ENCODE measurements at places on chromosomes 3 and 15.
A peak's percentile ranks its signal among the peaks of the same experiment; 100 is the strongest.

- peak; percentile 73 for DNase-seq
Measured at GRCh38 chr15:74616366-74616939, 817 bp downstream of the CLK3 start.

DNA sequence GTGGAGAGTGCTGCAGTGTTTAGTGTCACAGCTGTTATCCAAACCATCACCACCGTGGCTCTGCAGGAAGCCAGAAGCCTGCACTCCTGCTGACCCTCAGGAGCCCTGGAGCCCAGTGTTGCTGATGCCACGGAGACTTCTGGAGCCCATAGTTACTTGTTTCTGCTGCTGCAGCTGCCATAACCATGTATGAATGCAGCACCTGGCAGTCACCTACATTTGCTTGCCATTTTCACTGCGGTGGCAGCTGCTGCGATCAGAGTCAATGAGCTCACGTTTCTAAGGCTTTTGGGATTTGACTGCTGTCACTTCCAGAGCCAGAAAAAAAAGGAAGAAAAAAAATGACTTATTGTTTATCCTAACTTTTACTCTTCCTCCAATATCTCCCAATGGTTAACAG, 299.2 kb upstream of the THRB start:
- DNase-seq: no peak

DNA sequence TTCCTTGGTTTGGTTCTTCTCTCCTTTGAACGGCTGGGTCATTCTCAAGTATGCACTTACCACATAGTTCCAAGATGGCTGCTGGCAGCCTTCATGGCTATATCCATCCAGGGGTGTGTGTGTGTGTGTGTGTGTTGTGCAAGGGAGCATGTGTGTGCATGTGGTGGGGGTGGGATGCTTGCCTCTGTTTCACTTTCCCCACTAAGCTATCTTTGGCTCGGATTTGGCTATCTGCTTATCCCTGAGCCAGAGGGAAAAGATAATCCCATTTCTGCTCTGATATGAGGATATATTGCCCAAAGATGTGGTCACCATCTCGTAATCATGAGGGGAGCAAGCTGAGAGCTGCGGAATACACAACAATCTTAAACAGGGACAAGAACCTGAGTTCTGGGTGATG, 26.2 kb downstream of the ANAPC13 start:
- DNase-seq: no peak

- DNase-seq: no peak
Measured at GRCh38 chr15:91559066-91559465, 294.4 kb upstream of the SLCO3A1 start.

GRCh38 chr3:186247821-186248814, 113.9 kb downstream of the DGKG start:
- DNase-seq: no peak

DNA sequence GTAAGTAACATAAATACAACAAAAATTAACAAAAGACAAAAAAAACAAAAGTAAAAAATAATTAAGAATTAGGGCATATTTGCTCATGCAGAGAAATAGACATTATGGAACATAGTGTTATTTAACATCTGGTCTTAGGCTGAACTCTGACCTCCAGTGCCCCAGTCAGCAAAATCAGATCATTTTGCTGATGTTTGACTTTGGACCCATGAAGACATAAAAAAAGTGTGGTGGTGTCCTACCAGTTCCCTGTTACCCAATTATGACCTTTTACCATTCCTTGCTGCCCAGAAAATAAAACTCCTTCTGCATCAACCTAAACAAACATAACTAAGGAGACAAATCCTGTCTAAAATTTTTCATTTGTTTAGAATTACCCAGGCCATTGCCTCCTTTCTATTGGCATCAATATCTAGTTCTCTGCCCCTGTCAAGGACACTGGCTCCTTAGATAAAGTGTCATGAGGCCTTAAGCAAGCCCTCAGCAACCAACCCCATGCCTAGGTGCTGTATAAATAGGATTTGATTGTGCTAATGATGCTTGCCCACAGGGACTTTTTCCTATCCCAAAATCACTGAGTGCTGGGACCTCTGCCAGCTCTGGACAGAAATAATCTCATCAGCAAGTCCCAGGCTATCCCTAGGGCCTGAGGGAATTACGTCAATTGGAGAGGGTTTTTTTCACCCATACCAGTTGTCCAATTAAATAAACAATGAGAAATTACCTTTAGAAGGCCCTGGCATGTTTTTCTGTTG, 334.5 kb upstream of the UMPS start:
- no peak for DNase-seq

DNA sequence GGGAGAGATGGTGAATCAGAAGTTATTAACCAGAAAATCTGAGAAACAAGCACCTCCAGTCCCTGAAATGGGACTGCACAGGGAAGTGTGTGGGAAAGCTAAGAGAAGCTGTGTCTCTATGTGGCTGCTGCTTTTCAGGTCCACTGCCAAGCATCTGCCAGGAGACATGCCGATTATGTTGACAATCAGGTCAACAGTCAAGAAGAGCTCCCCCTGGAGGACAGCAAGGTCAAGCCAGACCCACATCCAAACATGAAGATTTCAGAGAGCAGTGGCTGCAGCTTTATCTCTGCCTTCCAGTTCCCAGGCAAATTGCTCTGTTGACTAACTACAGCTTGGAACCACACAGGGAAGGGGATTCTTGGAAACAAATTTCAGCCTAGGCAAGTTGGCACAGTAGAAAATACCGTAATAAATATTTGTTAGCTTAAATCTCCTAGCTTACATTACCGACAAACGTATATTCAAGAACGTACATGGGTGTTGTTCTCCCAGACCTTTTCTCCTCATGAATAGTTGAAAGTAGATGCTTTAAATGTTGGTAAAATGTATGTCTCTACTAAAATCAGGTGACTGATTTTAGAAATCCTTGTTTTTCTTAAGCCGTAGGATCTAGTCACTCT, 394.5 kb upstream of the RARB start:
- no peak for DNase-seq

GRCh38 chr3:17656264-17656663, 86.2 kb downstream of the TBC1D5 start:
- no peak for DNase-seq

GRCh38 chr15:77584201-77584600, 48.5 kb downstream of the LINGO1 start:
- no peak for DNase-seq

DNA sequence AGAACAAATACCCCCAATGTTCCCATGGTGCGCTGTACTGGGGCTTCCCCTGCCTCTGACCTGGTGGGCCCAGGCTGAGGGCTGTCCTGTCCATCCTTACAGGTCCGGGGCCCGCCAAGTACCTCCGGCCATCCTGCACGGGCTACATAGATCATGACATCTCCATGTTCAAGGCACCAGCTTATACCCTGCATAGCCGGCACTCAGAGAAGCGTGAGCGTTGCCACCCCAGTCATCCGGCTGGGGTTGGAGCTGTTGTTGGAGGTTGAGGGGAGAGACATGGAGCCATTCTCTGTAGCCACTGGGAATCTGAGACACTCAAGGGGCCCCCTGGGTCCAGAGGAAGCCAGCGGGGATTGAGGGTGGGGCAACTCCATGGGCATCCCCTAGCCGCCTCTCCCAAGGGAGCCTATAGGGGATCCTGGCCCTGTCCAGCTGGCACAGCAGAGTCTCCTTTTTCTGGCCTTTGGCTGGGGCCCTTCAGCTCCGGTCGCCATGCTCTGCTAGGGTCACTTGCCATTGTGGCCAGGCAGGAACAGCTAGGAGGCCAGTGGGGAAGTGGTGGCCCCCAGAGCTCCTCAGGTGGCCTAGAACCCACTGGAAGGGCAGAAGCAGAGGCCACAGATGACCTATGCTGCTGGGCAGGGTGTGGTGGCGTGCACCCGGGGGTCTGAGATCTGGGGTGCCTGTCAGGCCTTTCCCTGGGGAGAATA, 12.5 kb upstream of the CSPG4 start:
- DNase-seq: no peak

DNA sequence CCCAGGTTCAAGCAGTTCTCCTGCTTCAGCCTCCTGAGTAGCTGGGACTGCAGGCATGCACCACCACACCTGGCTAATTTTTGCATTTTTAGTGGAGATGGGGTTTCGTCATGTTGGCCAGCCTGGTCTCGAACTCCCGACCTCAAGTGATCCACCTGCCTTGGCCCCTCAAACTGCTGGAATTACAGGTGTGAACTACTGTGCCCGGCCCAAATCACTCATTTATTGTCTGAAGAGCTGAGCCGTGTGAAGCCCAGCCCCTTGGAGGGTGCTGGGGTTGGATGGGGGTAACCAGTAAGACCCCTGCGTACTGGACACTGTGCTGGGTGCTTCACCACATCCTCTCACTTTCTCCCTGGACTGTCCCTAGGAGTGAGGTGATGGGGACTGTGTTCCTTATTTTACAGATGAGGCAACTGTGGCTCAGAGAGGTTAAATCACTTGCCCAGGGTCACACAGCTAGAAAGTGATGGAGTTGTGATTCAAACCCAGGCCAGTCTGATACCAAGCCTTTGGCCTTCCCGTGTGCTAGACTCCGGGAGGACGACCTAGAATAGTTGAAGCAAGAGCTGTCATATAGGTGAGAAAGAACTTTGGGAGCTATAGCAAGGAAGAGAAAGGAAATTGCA, 41.7 kb upstream of the IREB2 start:
- no peak for DNase-seq

GRCh38 chr3:131903988-131904415, 130.8 kb downstream of the CPNE4 start:
- DNase-seq: no peak

GRCh38 chr3:69692761-69693160, 46.5 kb upstream of the MITF start:
- DNase-seq: no peak

DNA sequence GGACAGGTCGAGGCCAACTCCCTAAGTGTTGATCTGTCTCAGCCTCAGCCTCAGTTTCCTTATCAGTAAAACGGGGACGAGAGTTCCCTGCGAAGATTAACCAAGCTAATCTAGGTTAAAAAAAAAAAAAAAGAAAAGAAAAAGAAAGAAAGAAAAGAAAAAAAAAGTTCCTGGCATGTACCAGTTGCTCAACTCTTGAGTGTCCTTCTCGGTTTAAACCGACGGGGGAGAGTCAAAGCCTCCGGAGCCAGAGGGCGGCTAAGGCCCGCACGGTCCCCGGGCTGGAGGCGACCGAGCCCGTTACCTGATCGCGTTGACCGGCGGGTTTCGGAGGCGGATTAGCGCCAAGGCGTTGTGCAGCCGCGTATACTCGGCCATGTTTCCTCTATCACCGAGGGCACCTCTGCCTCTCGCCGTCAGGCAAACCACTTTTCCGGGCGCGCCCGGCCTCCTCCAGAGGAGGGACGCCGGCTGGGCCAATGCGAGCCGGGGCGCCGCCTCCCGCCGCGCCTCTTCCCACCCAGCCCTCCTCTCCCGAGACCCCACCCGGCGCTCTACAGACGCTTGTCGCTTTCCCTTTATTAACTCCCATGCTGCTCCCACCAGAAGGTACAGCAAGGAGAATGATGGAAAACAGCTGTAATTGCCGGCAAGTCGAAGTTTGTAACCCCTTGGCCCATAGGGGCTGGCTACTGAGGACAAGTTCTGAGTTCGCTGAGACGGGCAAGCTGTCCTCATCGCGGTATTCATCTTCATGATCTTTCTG, at the start of gene EHHADH:
TSS of gene EHHADH (minus strand) at position 405 of the 766 bp plus-strand sequence. CDS start at position 378, 27 bp downstream.
- DNase-seq: peak; percentile 6

GRCh38 chr3:99332718-99333117, 305.7 kb upstream of the COL8A1 start:
- DNase-seq: no peak

- DNase-seq: no peak
Measured at GRCh38 chr3:124447845-124448244, 282.4 kb upstream of the UMPS start.

DNA sequence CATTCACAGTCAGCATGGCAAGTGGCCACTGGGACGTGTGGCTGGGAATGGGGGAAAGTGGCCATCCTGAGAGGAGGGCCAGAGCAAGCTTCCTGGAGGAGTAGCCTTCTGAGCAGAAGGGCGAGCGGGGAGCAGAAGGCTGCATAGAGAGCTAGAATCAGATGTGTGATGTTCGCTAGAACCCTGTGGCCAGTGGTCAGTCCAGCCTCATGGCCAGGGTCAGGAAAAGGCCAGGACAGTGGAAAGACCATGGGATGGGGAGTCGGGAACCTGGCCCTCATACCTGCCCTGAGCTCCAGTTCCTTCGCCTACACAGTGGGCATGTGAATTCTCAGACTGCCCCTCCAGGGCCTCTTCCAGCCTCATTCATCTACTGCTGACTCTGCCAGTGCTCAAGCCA, 102.4 kb downstream of the DNAJB8 start:
- no peak for DNase-seq

DNA sequence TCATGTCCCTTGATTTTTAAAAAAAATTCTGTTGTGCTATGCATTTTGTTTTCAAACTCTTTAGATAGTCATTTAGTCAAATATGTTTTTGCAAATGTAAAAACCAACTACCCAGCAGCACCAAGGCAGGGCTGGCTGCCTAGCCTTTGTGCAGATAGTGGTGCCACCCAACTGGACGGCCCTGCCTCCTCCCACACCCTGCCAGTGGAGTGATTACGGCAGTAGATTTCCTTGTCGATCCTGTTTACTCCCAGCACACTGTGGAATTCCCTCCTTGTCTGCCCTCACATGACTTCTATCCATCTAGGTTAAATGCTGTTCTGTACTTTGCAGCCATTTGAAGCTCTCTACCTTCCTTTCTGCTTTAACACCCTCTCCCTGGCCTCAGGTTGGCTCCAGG, 79.4 kb upstream of the PLXNA1 start:
- no peak for DNase-seq

- DNase-seq: no peak
Measured at GRCh38 chr3:139286241-139286640, 57.6 kb upstream of the MRPS22 start.

DNA sequence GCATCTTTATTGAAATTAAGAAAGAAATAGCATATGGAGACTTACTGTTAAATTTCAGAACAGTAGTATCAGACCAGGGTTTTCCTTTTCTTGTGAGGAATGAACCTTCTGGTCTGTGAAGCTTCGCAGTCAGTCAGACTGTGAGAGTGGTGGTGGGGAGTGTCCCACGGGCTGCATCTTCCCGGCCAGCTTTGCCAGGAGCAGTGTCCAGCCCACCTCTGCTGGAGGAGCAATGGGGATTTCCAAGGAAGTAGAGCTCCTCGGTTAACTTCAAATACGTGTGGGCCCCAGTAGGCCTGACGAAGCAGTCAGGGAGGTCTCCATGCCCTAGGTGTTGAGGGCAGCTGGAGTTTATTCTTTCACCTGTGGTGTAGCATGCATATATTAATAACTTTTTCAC, 40.9 kb upstream of the FBXL22 start:
- no peak for DNase-seq

DNA sequence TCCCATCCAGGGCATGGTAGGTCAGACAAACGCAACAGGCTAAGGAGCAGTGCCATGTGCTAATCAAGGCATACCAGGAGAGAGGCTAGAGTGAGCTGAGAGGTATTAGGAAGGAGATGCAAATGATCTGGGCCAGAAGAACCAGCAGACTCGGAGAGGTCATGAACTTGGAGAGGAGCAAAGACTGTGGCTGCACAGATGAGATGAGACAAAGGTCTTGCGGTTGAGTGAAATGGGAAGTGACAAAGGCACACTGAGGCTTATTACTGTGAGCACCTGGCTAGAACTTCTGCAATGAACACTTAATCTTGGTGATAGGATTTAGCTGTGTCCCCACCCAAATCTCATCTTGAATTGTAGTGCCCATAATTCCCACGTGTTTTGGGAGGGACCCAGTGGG, 380.2 kb downstream of the ULK4 start:
- DNase-seq: no peak

- no peak for DNase-seq
Measured at GRCh38 chr3:194158942-194159439, 23.0 kb downstream of the HES1 start.

Measured in T-helper 9 cell (primary cell).